ENCODE measurements at places on chromosomes 5 and 9.

- peak; percentile 32 for DNase-seq
Observed at GRCh38 chr5:159319832-159320231, 10.5 kb downstream of the IL12B start.

DNA sequence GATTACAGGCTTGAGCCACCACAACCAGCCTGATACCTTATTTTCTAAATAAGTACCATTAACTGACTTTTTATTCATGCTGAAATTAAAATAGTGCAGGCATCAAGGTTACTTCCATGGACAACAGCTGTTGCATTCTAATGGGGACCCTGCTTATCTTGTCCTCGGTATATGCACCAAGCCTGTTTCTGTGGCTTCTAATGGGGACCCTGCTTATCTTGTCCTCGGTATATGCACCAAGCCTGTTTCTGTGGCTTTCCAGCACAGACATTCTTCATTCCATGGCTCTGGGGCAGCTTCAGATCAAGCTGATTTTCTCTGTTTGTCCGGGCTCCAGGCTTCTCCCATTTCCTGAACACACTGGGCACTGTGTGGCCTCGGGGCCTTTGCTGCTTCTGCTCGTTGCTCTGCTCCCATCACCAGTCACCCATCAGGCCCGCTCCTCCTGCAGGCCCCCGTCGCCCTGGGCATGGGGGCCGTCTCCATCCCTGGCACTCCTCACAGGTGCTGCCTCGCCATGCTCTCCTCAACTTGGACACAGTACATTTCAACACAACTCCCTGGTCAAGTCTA is 30.7 kb downstream of the ZNF354A start:
- DNase-seq: peak; percentile 46

- DNase-seq: peak; percentile 42
Observed at GRCh38 chr5:147479444-147479843, 30.4 kb downstream of the DPYSL3 start.

DNA sequence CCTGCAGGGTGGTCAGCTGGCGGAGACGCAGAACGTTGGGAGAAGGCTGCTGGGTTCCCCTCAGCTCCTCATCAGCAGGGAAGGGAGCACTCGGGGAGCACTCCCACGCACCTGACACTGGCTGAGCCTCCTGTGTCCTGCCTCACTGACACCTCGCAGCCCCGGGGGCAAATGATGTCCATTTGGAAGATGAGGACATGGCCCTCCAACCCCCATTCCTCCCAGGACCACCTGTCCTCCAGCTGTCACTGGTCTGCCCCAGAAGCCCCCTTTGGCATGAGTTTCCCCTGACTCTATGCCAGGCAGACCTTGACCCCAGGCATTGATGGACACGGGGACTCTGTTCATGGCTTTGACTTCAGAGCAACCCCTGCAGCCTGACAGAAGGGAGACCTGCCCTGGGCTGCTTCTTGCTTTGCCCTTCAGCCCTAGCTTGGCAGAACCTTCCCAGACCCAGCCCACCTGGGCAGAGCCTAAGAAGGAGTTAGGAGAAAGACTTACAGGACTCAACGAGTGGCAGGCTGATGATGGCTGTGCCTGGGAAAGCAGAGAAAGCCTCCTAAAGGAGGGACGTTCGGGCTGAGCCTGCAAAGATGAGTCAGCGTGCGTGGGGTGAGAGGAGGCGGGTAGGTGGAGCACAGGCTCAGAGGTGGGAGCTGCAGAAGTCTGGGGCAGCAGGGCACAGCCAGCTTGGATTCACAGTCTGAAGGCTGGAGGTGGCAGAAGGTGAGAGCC is 90.6 kb downstream of the LMX1B start:
- DNase-seq: peak; percentile 50

GRCh38 chr9:21516796-21517195 is 34.7 kb upstream of the IFNE start:
- no peak for DNase-seq

Measured in BE2C (cell line).